ENCODE measurements at places on chromosomes 6 and 20.

- DNase-seq: no peak
These were observed 483.4 kb upstream of the FLRT3 start for GRCh38 chr20:14820771-14821170.

DNA sequence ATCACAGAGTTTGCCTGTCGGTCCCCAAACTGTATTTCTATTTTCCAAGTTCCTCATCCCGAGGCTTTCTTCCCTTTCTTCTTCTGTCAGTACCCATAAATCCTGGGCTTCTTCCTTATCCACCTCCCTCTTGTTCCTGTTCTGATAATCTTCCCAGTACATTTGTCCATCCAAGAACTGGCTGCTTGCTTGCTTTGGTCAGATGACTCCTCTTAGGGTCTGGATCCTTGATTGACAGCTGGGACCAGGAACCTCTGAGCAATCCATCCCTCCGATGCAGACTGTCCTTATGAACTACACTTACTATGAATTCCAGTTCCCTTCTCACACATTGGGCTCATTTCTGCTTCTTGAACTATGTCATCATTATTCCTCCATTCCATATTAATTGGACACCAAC lies 275.3 kb upstream of the CITED2 start:
- DNase-seq: no peak

DNA sequence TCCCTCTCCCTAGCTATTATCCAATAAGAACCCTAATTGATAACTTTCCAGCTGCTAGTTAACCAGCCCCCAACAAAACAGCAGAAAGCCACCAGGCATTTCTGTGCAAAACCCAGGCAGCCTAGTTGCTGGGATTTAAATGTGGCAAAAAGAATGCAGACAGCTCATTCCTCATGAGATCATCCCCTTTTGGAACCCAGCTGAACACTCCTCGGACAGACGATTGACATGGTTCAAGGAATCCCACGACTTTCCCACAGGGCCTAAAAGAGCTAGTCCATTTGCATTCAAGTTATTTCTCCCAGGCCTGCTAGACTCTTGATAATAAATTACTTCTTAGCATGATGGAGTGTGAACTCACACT lies 24.0 kb downstream of the JAG1 start:
- DNase-seq: no peak

GRCh38 chr6:140980265-140980887 lies 1152.3 kb upstream of the GJE1 start:
- DNase-seq: no peak

All from stimulated activated CD4-positive, alpha-beta T cell treated with anti-CD3 and anti-CD28 coated beads, Interleukin-12 subunit alpha, Interleukin-12 subunit beta, amount 100 ng/mL, for 24 hours (primary cell).